NCI-H1436 treated with DMSO at 0.1 percent for 48 hours (cell line): ENCODE measurements at places on chromosomes 6 and 20.

DNA sequence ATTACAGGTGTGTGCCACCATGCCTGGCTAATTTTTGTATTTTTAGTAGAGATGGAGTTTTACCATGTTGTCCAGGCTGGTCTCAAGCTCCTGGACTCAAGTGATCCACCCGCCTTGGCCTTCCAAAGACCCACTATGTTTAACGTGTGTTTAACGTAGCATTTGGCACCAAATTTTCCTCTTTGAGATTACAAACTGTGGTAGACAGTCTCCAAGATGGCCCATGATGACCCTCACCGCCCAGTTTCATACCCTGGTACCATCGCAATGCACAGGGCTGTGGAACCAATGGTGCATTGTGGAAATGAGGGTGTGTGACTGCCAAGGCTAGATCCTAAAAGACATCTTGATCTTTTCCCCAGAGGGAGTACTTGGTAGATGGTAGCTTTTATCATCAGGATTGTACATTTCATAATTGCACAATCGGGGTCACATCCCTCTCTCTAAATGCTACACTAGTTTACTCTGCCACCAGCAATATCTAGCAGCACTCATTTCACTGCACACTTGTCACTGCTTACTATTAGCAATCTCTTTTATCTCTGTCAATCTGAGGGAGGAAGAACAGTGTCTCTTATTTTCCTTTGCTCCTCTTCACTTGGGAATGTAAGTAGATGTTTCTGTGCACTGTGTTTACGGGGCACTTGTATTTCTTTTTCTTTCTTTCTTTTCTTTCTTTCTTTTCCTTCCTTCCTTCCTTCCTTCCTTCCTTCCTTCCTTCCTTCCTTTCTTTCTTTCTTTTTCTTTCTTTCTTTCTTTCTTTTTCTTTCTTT, 96.9 kb downstream of the NOL4L start:
- DNase-seq, result no peak

GRCh38 chr6:16258709-16259075, 20.3 kb downstream of the GMPR start:
- DNase-seq, result no peak

- no peak for DNase-seq
Observed at GRCh38 chr6:131910956-131911355, 40.2 kb downstream of the CCN2 start.

- no peak for DNase-seq
Observed at GRCh38 chr6:137723273-137724017, 143.6 kb upstream of the TNFAIP3 start.

DNA sequence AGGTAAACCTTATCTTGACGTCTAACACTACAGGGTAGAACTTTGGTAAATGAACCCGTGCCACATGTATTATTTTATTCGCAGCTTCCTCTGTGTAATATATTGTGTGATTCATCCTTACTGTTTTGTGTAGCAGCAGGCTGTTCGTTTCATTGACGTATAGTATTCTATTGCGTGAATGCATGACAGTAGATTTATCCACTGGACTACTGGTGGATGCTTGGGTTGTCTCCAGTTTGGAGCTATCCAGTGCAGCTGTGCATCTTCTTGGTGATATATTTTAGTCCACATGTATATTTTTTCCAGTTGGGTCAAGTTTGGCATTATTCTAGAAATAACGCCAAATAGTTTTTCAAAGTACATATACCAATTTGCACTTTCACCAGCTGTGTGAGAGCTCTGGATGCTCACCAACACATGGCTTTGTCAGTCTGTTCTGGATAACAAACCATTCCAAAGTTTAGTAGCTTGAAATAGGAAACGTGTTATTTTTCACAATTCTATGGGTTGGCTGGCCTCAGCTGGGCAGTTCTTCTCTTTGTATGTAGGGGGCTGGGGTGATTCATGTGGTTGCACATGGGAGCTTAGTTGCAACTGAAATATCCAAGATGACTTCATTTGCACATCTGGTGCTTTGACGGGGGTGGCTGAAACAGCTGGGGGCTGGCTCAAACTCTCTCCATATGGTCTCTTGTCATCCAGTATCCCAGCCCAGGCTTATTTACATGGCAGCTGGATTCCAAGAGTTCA, 9.3 kb downstream of the ECT2L start:
- no peak for DNase-seq

GRCh38 chr20:60100780-60101179, 142.6 kb downstream of the CDH26 start:
- no peak for DNase-seq

GRCh38 chr6:43800746-43801494, 30.9 kb downstream of the VEGFA start:
- no peak for DNase-seq

- DNase-seq, result no peak
Observed at GRCh38 chr6:104940893-104941728, 15.8 kb upstream of the LIN28B start.

- DNase-seq, result no peak
Observed at GRCh38 chr6:112195166-112195565, 59.2 kb downstream of the LAMA4 start.

DNA sequence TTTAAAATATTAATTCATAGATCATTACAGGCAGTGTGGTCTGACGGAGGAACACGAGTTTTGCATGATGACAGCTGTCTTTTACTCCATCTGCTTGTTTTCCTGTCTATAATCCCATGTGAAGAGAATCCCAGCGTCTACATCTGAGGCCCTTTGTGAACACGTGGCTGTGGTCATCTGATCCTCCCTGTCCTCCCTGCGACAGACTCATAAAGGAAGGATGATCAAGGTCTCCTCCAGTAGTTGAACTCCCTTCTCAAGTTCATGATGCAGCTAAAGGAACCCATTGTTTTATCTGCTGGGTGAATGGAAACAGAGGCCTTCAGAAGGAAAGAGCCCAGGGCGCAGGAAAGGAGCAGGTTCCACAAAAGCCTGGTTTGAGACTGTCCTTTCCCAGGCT, 435.8 kb upstream of the JARID2 start:
- DNase-seq, result no peak
